ENCODE measurements at places on chromosomes 3 and 15. TPM values are rescaled to one million over a fixed set of nuclear protein-coding genes. Genes with fewer than 3 reads are reported as not detected.

DNA sequence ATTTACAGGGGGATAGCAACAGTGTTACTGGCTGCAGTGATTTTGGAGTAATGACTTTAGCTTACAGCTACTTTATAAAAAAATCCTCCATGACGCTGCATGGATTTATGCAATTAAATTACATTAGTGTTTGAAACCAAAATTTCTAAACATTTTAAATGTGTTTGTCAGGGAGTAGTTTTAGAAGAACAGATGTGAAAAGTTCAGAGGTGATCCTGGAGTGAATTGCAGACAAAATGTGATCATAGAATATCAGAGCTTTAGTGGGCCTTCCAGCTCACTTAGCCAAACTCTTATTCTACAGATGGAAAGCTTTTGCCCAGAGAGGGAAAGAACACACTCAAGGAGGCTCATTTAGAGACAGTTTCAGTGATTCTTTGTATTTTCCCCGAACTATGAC, 376.3 kb downstream of the LPP start:
- H3K36me3 ChIP-seq: peaks cover 17% of the 10 kb centered on the region
- no peak overlapping the region for H3K27ac ChIP-seq
- no peak for DNase-seq
- no peaks in the 10 kb centered on the region for H3K4me1 ChIP-seq

DNA sequence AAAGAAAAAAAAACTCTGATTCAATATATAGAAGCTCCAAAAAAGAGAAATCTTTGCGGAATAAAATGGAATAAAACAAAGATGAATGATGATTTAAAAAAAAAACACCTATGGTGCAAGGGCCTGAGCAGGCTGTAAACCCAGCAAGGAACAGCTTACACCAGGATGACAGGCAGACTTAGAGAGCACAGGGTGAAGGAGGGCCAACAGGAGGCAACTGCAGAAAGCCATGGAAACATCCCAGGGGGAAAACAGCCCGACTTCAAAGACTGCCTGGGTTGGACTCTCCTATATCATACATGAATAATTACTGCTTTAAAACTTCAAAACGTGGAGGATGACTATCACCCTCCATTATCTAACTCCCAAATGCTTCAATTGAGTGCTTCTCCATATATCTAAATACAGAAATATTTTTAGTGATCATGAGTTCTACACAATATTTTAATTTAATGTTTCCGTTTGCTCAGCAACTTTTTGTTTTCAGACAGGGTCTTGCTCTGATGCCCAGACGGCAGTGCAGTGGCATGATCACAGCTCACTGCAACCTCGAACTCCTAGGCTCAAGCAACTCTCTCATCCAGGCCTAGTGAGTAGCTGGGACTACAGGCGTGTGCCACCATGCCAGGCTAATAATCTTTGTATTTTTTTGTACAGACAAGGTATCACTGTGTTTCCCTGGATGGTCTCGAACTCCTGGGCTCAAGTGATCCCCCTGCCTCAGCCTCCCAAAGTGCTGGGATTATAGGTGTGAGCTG, 456.2 kb downstream of the TBL1XR1 start:
- H3K4me1 ChIP-seq: no peaks in the 10 kb centered on the region
- H3K4me3 ChIP-seq: no peak overlapping the region
- no peak for DNase-seq
- no peaks in the 10 kb centered on the region for H3K27me3 ChIP-seq
- no peaks in the 10 kb centered on the region for H3K36me3 ChIP-seq

GRCh38 chr3:45440562-45440961, 52.2 kb downstream of the LARS2 start:
- H3K27ac ChIP-seq: no peak overlapping the region
- peaks cover 18% of the 10 kb centered on the region for H3K4me1 ChIP-seq
- peaks cover 12% of the 10 kb centered on the region for H3K36me3 ChIP-seq
- H3K4me3 ChIP-seq: no peak overlapping the region
- no peaks in the 10 kb centered on the region for H3K27me3 ChIP-seq
- no peak for DNase-seq

ZNF620 gene
- total RNA-seq: 12.3 TPM

NRROS gene
- total RNA-seq: 0.68 TPM

TMEM108 gene
- 4.8 TPM for total RNA-seq
